ENCODE measurements at places on chromosomes 7 and 10. TPM values are rescaled to one million over a fixed set of nuclear protein-coding genes. Genes with fewer than 3 reads are reported as not detected.

GRCh38 chr10:100103581-100103980 lies 21.9 kb upstream of the CPN1 start:
- DNase-seq, result no peak

DNA sequence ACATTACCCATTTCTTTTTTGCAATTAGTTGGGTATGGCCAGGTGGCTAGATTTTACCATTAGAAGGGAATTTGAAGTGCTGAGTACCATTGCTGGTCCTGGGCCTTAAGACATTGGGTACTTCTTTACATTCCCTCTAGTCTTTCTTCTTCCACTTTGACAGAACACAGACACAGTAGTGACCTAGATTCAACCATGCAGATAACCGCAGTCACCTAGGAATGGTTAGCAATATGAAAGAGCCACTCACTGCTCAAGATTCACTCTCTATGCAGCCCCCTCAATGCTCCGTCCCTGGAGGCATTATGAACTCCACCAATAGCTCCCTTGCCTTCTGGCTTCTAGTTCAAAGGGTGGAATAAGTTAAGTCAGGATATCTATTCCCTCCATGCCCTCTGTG lies 16.2 kb upstream of the PON1 start:
- DNase-seq, result no peak

FAM25G gene
- not detected for total RNA-seq

- no peak for DNase-seq
Measured at GRCh38 chr10:79245539-79246208, 101.6 kb upstream of the PPIF start.

EEPD1 gene
- 6.1 TPM for total RNA-seq

DNA sequence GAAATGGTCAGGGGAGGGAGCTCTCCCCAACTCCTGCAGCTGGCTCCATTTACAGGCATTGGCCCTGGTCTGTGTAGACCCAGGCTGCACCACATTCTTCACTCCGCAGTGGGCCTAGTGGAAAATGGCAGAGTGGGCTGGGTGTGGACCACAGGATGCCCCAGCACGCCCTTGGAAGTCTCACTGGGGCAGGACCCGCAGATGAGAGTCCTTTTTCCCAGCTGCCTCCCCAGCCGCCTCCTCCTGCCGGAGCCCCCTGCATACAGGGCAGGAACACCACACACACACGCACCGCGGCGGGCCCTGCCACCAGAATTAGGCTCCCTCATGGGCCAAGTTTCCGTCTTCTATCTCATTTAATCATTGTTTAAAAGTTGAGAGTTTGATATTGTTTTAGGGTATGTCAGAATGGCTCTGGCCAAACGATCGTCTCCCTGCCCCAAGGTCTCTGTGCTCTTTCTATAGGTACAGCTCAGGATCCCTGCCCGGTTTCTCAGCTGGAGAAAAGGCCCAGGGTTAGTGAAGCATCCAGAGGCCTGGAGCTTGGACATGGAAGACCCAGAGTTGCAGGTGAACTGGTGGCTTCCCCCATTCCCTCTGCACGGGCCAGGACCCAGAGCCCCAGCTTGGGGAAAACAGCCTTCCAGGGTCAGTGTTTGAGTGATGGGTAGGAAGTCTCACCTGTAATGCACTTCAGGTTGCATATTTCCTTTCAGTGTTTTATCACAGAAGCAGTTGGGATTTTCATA lies 42.0 kb downstream of the ZNF467 start:
- no peak for DNase-seq

Data from OCI-LY7 (cell line).